Muscle of back (tissue), 13 donors: ENCODE measurements at places on chromosomes 1 and 21. TPM values are rescaled to one million over a fixed set of nuclear protein-coding genes. Genes with fewer than 3 reads are reported as not detected.

DNA sequence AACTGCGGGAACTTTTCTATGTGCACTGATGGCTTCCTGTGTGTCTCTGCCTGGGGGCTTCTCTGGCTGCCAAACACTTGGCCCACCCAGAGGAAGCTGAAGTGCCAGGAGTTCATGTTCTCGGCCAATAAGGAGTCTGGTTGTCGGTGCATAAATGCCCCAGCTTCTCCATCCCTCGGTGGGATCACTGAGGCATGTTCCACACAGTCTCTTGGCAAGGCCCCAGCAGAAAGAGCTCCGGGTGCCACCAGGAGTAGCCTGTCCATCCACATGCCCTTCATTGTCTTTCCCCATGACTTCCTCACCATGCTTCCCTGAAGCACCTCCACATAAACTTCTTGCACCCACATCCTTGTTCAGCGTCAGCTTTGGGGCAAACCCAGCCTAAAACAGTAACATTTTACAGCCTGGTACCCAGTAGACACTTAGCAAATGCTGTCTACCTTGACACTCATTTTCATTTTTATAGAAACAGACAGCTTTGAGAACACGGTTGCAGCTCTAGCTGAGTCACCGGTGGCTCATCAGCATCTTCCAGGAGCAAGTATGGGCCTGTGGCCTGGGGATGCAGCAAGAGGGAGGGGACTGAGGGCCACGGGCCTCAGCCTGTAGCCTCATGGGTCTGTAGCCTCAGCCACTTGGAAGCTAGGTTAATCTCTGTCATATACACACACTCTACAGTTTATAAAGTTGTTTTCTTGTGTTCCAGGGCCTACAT lies 14.8 kb upstream of the CDCP2 start:
- DNase-seq: no peak

DNA sequence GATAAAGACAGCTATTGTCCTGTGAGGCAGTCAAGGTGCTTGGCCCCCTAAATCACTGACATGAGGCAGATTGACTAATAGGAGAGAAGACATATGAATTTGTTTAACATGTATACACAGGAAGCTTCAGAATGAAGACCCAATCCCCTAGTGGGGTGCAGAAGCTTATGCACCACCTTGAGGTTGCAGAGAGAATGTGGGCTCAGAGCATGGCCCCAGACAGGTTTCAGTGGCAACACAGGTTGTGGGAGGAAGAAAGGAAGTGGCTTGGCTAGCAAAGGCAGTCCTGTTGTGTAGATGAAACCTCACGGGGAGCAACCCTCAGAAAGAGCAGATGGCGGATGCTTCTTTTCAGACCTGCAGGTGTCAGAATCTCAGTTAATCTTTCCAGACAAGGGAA lies 37.0 kb upstream of the PARP1 start:
- no peak for DNase-seq

The REN gene
- not detected for polyA plus RNA-seq

- DNase-seq: no peak
Measured at GRCh38 chr1:219555031-219555692, 57.7 kb downstream of the ZC3H11B start.

GRCh38 chr1:25933479-25934365 lies 27.5 kb upstream of the STMN1 start:
- no peak for DNase-seq

DNA sequence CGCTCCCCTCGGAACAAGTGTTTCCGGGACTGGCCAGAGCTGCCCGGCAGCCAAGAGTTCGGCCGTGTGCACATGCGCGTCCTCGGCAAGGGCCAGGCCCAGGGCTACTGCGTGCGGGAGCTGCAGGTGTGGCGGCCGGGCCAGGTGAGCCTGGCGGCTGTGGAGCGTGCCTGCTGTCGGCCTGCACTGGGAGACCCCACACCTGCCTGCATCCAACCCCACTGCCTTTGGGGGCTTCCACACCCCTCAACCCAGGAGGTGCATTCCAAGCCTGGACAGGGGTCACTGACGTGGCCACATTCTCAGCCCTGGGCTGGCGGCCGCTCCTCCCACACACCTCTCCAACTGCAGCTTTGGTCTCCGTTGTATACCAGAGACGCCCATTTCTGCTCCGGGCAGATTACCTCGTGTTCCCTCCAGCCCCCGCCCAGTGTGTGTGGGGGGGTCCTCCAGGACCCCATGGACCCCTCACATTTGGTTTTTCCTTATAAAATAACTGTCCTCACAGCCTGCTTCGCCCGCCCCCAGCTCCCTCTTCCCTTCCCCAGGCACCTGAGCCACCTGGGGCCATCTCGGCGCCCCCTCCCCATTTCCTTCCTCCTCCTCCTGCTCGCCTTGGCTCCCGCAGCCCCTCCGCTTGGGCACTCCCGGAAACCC lies 6.1 kb downstream of the RNF223 start:
- no peak for DNase-seq

The CFHR4 gene
- polyA plus RNA-seq: not detected

- DNase-seq: no peak
Measured at GRCh38 chr1:160407839-160408801, 7.8 kb downstream of the VANGL2 start.

The PAPPA2 gene
- 0.32 TPM for polyA plus RNA-seq

DNA sequence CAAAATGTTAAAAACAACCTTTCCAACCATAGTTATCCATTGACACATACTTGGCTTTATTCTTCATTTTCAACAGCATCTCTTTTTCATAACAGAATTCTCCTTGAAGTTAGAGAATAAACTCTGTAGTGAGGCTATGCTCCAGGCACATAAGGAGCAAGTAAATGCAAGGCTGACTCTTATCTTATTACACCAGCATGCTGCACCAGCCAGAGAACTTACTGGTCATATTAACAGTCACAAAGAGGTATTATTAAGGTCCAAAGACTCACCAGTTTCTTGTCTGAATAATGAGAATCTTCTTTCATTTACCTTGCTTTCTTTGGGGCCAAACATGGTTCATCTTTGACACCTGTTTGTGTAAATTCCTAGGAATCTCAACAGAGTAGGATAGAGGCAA lies 71.3 kb upstream of the IVNS1ABP start:
- DNase-seq: no peak

DNA sequence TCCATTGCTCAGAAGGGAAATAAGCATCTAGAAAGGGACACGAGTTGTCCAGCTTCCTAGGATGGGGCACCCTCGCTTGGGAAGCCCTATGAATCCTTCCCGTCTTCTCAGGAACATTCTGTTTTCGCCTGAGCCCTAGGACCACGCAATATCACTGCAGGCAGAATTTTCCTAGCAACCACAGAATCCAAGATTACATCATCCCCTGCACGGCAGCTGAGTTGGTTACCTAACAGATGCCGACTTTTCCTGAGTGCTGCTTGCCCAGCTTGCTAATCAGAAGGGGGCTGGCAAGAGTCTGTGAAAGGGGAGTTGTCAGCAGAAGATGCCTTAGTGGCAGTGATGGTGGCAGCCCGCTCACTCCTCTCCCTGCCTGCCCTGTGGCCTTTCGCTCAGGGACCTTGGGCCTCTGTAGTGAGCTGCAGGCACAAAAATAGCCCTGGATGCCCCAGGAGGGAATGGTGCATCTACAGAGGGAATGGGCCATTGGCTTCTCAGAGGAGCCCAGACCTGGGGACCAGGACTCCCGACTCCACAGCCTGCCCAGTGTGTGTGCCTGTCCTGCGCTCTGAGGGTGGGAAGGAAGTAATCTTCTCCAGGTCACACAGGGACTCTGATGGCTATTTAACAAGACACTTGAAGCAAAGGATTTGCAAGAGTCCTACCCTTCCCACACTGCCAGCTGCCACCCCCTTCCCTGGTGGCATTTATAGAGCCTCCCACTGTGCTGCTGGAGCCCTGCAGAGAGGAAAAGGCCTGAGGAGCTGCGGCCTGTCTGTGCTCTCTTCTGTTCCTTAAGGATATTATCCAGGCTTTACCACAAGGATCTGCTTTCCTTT lies 28.9 kb upstream of the CLSTN1 start:
- no peak for DNase-seq

DNA sequence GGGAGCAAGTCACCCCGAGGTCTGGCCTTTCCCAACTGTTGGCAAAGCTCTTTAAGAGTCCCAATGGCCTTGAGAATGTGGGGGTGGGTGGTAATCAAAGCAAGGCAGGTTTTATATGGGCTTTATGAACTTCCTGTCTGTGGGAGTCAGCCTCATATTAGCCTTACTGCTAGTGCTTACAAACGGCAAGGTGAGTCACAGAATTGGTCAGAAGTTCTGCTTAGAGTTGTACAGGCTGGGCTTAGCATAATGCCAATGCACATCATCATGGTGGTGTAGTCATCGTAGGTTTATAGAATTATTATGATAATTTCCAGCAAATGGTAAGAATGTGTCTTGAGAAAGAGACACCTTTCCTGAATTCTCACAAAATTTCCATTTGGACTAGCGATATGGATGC lies 192.7 kb upstream of the KIAA0040 start:
- no peak for DNase-seq

DNA sequence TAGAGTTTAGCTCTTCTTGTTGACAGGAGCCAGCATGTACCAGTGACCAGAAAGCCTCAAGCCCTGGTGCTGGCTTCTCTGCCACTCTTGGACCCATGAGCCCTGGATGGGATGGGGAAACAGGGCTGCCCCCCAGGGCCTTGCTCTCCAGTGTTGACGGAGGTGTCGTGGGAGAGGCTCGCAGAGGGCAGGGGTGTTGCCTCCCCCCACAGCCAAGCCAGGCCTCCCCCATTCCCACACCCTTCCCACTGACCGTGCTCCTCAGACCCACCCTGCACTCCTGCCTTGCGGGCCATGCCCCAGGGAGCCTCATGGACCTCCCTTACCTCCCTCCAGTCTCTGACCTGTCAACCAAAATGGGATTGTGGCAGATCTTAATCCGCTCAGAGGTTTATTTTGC lies 123.8 kb upstream of the COL6A1 start:
- no peak for DNase-seq

DNA sequence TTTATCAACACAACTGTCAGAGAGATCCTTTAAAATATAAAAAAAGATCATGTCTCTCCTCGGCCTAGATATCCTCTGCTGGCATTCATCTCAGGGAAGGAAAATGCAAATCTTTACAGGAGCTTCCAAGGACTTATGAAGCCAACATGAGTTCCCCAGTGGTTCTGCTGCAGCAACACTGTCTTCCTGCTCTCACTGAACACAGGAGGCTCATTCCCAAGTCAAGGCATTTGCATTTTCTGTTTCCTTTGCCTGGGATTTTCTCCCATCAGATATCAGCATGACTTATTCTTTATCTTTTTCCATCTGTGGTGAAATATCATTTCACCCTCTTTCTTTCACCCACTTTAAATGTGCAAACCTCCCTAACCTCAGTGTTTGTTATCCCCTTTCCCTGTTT lies 513.8 kb upstream of the ZP4 start:
- no peak for DNase-seq

The KCNN3 gene
- polyA plus RNA-seq: 8.5 TPM

The RPTN gene
- not detected for polyA plus RNA-seq

DNA sequence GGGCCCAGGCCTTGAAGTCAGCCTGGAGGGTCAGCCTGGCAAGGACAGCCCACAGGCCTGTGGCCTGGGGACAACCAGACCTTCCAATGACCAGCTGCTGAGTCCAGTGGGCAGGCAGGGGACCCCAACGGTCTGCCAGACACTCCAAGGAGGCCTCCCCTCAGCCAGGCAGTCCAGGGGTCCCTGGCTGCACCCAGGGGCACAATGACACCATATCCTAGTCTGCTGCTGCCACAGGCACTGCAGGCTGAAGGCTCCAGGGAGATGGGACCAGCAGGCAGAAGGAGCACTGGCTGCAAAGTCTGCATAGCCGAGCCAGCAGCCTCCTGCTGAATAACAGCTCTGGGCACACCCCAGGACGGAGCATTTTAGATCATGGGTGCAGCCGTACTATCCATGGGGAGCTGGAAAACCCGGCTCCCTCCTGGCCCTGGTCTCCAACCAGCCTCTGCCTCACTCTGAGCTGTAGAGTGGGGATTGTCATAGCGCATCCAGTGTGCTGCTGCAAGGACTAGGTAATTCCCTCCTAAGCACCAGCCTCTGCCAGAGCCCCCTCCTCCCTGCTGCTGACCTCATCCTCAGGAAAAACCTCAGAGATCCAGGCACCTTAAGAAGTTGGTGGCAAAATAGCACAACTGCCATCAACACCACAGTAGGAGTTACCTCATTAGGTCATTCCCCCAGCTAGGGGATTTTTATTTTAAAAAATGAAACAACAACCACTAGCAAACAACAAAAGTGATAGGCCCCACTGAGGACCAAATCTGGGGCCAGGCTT lies 4.8 kb upstream of the LAPTM5 start:
- DNase-seq: no peak

DNA sequence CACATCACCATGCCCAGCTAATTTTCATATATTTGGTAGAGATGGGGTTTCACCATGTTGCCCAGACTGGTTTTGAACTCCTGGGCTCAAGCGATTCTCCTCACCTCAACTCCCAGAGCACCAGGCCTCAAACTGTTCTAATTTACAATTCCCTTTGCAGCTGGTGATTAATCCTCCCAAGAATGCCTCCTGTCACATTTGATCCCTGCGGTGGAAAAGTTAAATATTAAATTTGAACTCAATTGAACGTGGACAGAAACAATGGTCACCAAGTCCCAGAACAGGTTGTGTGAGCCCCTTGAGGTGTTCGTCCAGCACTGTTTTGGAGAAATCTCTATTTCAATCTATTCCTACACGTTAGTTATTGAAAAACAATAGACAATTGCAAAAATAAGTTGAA lies 2.0 kb upstream of the ANKRD35 start:
- no peak for DNase-seq

- DNase-seq: peak; percentile 32
Measured at GRCh38 chr1:21239221-21239620, 51.0 kb downstream of the ECE1 start.

The HEYL gene
- 44.3 TPM for polyA plus RNA-seq

The GREM2 gene
- 13.6 TPM for polyA plus RNA-seq
